ENCODE measurements at places on chromosomes 13 and 19.

DNA sequence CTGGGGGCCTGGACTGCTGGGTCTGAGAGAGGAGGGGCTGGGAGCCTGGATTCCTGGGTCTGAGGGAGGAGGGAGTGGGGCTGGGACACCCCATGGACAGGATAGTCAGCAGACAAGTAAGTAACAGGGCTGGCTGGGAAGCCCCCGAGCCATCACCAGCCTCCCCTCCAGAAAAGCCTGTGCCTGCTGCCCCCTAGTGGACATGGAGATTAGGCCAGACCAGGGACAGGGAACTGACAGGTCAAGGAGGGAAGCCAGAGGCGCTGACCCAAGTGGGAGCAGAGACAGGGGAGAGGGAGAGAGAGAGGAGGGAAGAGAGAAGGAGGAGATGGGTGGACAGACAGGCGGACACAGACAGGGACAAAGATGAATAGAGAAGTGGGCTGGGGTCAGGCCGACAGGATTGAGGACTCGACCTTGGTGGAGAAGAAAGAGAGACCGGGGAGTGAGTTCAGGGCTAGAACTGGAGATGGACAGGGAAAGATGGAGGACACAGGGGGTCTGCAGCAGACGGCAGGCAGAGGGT lies 6.7 kb upstream of the ERFL start:
- peak; percentile 71 for DNase-seq

DNA sequence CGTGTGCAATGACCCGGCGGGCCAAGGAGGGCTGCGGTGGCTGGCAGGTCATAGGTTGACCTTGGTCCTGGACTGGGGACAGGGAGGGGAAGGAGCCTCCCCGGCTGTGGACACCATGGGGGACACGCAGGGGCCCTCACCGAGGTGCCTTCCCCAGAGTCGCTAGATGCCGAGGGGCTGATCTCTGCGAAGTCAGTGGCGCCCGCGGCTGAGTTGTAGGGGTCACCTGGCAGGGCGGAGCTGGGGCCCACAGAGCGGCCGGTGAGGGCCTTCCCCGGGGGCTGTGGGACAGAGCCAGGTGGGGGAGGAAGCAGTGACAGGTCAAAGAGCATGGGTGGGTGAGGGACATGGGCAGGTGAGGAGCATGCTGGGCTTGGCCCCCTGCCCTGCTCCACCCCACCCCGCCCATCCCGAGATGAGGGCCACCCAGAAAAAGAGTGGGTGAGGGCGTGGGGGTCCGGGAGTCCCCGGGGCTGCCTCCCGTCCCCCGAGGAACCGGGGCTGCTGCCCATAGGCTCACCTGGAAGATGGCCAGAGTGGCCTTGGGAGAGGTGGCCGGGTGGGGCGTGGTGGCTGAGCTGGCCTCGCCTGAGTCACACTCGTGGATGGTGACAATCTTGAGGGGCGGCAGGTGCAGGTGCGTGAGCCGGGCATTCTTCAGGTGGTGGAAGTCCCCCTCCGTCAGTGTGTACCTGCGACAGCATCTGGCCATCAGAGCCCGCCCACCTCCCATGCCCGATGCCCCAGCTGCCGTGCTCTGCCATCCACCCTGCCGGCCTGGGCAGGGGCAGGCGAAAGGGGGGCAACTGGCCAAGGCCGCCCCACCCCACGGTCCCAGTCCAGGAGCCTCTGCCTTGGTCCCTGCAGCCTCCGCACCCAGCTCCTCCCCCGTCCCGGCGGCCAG lies 3.5 kb downstream of the CBARP start:
- no peak for DNase-seq

- no peak for DNase-seq
Measured at GRCh38 chr19:16521715-16522289, 20.4 kb downstream of the CHERP start.

- DNase-seq = no peak
Measured at GRCh38 chr13:100872761-100873160, 198.2 kb upstream of the TMTC4 start.

GRCh38 chr13:80149736-80150135 lies 191.2 kb downstream of the SPRY2 start:
- no peak for DNase-seq

- no peak for DNase-seq
Measured at GRCh38 chr13:106152047-106152446, 383.4 kb downstream of the EFNB2 start.

GRCh38 chr13:19587635-19588300 lies 26.4 kb upstream of the TPTE2 start:
- peak; percentile 59 for DNase-seq

- peak; percentile 31 for DNase-seq
Measured at GRCh38 chr13:99658261-99658991, 157.2 kb downstream of the TM9SF2 start.

DNA sequence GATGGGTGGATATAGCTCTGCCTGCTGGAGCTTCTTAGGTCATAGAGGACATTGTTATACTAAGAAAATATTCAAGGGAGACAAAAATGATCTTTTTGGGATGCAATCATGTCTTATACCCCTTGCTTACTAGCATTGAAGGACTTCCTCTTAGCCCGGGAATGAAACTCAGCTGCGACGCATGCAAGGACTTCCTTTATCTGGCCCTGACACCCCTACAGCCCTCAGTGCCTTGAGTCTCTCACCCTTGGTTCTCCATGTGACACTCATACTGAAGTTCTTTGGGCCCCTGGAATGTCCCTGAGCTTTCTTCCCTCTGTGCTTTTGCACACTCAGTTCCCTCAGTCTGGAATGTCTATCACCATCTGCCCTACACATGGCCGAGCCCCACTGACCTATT lies 72.5 kb upstream of the MTIF3 start:
- DNase-seq = no peak

DNA sequence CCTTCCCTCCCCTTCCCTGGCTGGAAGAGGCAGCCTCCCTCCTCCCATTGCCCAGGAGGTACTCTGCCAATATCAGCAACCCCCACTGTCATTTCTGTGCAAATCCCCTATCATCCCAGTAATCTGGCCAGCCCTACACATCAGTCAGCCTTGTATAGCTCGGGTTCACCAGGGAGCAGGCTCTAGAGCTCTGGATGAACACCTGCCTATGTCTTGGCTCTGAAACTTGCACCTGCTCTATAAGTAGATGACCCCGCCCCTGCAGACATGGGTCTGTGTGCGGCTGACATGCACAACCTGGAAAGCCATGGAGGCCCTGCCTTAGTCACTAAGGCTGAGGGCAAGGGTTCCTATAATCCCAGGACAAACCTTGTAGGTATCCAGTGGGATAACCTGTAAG lies 1042.9 kb downstream of the UQCRFS1 start:
- no peak for DNase-seq

DNA sequence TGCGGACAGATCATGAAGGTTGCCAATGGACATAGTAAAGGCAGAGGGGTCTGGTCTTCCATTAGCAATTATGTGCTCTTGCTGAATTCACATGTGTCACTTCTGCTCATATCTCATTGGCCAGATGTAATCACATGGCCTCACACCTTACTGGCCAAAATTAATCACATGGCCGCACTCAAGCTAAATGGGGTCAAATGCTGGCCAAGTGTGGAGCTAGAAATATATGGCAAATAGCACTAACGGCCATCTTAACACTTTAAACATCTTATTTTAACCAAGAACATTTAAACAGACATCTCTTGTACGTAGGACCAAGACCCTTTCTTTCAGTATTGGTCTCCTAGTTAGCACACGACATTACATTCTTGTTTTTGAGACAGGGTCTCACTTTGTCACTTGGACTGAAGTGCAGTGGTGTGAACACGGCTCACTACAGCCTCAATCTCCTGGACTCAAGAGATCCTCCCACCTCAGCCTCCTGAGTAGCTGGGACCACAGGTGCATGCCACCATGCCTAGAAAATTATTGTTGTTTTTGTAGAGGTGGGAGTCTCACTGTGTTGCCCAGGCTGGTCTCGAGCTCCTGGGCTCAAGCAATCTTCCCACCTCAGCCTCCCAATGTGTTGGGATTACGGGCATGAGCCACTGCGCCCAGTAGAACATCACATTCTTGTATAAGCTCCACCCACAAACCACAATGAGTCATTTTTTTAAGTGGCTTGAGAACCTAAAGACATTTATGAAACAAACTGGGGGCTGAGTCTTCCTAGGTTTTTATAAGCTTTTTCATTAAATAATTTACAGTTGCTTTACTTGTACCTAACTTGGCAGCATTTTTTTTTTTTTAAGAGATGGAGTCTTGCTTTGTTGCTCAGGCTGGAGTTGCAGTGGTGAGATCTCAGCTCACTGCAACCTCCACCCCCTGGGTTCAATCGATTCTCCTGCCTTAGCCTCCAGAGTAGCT lies 2.9 kb upstream of the PTOV1 start:
- peak; percentile 56 for DNase-seq

- DNase-seq = no peak
Measured at GRCh38 chr19:14089662-14090508, 666 bp downstream of the SAMD1 start.

- no peak for DNase-seq
Measured at GRCh38 chr13:59356607-59357006, 807.1 kb downstream of the DIAPH3 start.

GRCh38 chr19:49368711-49369358 lies 5.2 kb downstream of the DKKL1 start:
- no peak for DNase-seq

GRCh38 chr13:80215368-80215767 lies 125.6 kb downstream of the SPRY2 start:
- DNase-seq = no peak

DNA sequence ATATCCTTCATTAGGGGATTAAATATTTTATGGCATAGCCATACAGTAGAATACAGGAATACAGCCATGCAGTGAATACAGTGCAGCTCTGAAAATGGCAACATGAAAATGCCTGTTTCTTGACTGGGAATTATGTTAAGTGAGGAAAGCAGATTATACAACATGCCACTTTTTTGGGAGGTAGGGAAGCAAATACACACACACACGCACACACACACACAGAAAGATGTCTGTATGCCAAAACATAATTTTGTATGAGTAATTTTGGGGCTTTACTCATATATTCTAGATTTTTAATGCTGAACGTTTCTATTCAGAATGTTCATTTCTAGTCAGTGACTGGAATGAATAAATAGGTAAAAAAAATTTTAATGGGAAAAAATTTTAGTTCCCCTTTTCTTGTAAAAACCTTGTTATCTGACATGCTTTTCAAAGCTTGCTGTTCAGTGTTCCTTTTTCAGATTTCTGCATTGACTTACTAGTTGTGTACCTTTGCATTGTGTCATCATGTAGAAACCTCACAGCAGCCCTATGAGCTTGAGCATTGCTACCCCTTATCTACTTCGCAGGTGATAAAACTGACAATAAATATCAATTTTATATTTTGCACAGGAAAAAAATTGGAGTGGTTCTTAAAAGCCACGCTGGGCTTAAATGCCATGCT lies 7.8 kb downstream of the GPR183 start:
- DNase-seq = no peak

DNA sequence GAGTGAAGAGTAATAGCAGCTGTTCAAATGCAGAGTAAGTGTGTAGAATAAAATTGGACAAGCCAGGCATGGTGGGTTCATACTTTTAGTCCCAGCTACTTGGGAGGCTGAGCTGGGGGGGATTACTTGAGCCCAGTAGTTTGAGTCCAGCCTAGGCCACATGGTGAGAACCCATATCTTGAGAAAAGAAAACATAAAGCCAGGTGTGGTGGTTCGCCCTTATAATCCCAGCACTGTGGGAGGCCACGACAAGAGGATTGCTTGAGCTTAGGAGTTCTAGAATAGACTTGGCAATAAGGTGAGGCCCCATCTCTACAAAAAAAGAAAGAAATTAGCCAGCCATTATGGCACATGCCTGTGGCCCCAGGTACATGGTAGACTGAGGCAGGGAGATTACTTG lies 1241.1 kb downstream of the UQCRFS1 start:
- DNase-seq = no peak

GRCh38 chr19:17385878-17386611 lies 8.0 kb downstream of the CCDC194 start:
- peak; percentile 55 for DNase-seq

DNA sequence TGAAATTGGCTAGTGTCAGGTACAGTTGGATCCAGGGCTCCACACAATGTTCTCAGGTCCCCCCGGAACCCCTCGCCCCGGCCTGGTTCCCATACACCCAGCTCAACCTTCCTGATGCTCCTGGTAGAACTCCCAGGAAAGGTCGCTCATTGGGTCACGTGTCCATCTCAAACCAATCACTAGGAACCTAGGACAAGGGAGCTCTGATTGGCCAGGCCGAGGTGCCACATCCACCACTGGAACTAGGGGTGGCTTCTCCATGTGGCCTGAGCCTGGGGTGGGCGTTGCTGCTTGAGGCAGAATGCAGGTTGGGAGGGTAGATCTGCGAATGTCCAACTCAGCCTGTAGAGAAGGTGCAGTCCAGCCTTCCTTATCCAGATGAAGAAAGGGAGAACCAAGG lies 6.9 kb upstream of the MEF2B start:
- no peak for DNase-seq

DNA sequence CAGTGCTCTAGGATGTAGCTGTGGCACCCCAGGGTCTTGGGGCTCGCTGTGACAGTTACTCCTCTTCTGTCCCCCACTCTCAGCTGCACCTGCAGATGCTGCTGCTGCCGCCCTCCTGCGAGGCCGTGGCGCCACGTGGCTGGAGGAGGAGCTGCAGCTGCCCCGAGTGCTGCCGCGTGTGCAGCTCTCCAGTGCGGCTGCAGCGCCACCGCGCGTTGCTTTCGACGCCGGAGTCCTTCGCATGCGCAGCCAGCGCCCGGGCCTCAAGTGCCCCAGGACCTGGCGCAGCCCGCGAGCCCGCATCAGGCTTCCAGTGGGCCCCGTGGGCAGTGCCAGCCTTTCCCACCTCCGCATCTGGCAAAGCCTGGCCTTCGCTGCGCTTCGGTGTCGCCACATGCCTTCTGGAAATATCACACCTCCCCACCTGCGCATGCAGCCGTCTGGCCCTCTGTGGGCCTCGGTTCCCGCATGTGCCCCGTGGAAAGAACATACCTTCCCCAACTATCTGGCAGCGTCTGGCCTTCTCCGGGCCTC lies 692 bp upstream of the ZNF580 start:
- peak; percentile 77 for DNase-seq

DNA sequence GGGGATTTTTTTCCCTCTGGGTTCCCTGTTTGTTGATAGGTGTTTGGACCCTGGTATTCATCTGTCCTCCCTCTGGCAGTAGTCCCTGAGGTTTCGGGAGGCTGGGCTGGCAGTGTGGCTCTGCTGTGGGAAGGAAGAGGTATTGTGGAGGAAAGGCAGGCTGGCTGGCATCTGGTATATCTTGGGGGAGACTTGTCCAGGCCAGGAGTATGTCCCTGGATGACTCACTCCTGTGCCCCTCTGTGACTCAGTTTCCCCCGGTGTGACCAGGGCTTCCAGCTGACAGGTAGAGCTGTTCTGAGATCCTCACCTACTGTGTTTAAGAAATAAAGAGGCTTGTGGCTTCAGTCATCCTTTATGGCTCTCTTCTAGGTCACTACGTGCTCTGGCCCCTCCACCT lies 14.2 kb upstream of the ZNF492 start:
- DNase-seq = no peak

- no peak for DNase-seq
Measured at GRCh38 chr19:57267291-57267690, 13.0 kb upstream of the ZNF460 start.

DNA sequence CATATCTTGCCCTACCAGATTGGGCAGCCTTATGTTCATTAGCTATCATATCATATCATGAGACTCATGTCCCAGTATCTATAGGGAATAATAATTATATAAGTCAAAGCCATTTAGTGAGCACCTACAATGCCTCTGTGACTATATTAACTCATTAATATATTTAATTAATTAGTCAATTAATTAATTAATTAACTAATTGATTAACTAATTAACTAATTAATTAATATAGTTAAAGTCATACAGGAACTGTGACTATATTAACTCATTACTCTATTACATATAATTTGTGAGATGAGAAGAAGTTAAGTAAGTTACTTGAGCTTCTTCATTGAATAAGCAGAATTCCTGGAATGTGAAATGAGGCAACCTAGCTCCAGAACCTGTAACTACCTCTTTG lies 588.3 kb upstream of the SLITRK1 start:
- DNase-seq = no peak
